ENCODE measurements at places on chromosomes 7 and 10. TPM values are rescaled to one million over a fixed set of nuclear protein-coding genes. Genes with fewer than 3 reads are reported as not detected.

GRCh38 chr7:131057015-131057793 is 270.5 kb upstream of the MKLN1 start:
- DNase-seq = peak; percentile 71

DNA sequence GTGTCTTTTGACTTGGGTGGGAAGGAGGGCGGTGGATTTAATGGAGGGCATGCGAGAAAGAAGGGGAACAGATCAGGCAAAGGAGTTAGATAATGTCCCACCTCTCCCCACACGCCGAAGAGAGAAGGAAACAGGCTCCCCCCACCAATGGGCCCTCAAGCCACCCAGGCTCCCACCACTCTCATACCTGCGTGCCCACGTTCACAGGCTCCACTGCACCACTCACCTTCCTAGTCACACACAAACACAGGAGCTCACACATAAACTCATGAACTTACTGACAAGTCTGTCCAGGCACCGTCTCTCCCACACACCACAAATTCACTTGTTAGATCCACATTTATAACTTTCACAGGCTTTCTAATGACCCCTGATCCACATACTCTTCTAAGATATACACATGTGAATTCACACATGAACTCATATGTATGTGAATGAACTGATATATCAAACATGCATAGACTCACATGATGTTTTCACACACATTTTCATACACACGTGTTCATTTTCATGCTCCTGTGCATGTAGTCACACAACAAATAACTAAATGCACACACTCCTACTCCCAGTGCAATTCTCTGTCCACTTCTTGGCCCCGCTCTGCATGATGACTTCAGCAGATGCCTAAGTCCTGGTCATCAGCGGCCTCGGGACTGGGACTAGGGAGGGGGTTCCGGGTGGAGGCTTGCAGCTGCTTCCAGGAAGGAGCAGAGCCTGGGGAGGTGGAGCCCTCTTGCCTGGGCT is 1.5 kb downstream of the LZTS2 start:
- peak; percentile 91 for DNase-seq

- DNase-seq = no peak
Observed at GRCh38 chr7:93156884-93157283, 8.7 kb upstream of the SAMD9L start.

GRCh38 chr10:10869592-10869991 is 148.1 kb upstream of the CELF2 start:
- peak; percentile 5 for DNase-seq

- DNase-seq = peak; percentile 91
Observed at GRCh38 chr7:132430861-132431822, 145.1 kb downstream of the PLXNA4 start.

DNA sequence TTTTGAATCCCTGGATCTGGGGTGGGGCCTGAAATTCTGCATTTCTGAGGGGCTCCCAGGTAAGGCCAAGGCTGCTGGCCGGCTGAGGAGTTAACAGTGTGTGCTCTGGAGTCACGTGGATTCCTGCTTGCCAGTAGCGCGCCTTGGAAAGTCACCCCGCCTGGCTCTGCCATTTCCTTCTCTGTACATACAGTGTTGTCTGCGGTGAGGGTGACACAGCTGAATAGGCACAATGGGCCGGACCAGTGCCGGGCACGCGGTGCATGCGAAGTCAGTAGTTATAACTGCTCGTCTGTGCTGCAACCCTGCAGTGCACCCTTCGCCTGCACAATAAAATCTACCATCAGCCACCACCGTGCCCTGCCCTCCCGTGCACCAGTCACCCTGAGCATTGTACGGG is 68.0 kb upstream of the EEPD1 start:
- DNase-seq = no peak

- DNase-seq = no peak
Observed at GRCh38 chr7:46772776-46773175, 809.1 kb downstream of the TNS3 start.

- no peak for DNase-seq
Observed at GRCh38 chr10:14309593-14309992, 21.1 kb downstream of the FRMD4A start.

C7orf33 gene
- not detected for total RNA-seq

RTKN2 gene
- 5.1 TPM for total RNA-seq

DNAH11 gene
- total RNA-seq = 1.7 TPM

TNS3 gene
- total RNA-seq = 69.1 TPM

OR2A42 gene
- not detected for total RNA-seq

KCNMA1 gene
- 87.1 TPM for total RNA-seq

FAM25C gene
- total RNA-seq = not detected

All from HFFc6 (cell line).